ENCODE measurements at places on chromosomes 13 and 19.

- DNase-seq, result no peak
Observed at GRCh38 chr13:30477346-30478195, 11.8 kb upstream of the HMGB1 start.

- DNase-seq, result no peak
Observed at GRCh38 chr13:59384154-59384553, 779.6 kb downstream of the DIAPH3 start.

- DNase-seq, result no peak
Observed at GRCh38 chr13:24618011-24618955, 61.9 kb upstream of the ATP12A start.

DNA sequence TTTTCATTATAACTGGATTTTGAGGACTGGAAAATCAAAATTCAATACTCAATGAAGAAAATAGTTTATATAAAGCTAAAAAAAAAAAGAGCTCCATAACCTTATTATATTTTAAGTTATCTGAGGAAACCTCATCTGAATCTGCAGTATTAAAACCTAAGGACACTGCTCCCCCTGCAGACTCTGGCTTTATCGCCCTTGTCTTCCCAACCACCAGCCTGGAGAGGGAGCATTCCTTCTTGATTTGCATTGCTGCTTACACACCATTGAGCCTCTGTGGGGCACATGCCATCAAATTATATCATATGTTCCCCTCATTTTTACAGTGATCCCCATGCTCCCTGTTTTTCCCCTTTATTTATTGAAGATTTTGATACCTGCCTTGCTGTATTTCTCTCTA lies 871.4 kb upstream of the GPC6 start:
- no peak for DNase-seq
